ENCODE measurements at places on chromosomes 5 and 9.

DNA sequence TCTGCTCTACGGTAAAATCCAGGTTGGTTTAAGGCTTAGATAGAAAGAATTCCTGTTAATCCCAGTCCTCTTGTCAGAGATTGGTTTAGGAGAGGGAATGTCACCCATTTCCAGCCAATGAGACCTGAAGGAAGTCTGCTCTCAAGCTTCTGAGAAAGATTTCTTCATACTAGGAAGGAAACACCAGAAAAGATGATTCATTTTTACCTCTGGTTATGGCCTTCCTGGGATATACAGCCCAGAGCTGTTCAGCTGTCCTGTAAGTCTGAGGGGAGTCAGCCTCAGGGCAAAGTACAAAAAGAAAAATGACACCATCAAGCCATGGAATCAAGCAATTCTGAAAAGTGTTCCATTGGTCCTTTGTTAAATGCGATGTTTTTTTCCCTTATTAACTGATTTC lies 18.6 kb upstream of the CFAP95 start:
- no peak for DNase-seq

DNA sequence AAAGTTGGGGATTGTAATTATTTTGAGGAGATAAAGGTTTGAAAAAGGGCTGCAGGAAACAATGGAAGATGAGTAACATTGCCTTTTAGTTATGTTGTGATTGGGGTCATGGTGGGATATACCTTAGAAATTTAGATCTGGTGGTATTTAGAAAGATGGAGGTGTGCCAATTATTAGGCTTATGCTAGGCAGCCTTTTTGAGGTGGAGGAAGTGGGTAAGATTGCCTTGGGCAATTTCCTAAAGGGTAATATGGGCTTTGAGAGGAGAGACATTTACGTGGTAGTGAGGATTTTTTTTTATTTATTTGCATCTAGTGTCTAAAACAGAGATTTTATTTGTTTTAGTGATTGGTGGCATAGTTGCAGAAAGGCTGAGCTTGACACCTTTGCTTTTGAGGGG lies 10.5 kb downstream of the HSPA4 start:
- DNase-seq, result no peak

- no peak for DNase-seq
Observed at GRCh38 chr5:112329419-112330090, 89.5 kb downstream of the EPB41L4A start.

DNA sequence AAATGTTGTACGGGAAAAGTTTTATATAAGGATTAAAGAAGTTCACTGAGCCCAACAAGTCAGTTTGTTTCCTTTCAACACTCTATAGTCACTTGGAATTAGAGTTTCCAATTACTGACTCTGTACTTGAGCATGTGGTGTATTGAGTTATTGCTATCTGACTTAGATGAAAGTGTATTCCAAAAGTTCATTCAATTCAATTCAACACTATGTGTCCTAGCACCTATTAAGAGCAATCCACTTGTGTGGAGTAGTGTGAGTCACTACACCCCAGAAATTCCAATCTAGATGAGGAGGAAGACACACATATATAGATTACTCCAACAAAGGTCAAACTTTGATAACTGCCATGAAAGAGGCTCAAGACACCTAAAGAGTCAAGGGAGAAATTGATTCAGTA lies 98.2 kb upstream of the SLCO6A1 start:
- no peak for DNase-seq

- DNase-seq, result no peak
Observed at GRCh38 chr5:71839096-71839884, 120.2 kb downstream of the CARTPT start.

DNA sequence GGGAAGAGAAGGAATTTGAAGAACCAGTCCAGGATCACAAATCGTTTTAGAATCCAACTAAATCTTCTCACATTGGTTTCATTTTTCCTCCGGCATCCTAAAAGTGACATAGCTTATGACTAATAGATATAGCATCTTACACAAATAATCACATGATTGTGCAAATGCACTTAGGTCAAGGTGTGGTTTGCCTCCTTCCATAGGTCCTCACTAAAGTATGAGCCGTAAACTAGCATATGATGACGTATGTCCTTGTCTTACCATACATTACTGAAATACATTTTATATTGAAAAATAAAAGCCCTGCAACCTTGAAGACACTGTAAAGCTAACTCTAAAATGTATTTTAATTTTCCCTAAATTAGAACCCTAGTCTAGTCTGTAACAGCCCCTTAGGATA lies 362.7 kb upstream of the ADAMTS16 start:
- DNase-seq, result no peak

- DNase-seq, result no peak
Observed at GRCh38 chr5:143610946-143611345, 201.0 kb upstream of the HMHB1 start.

- no peak for DNase-seq
Observed at GRCh38 chr5:67035098-67035740, 161.4 kb downstream of the CD180 start.

- DNase-seq, result no peak
Observed at GRCh38 chr5:64914396-64914795, 145.7 kb downstream of the CWC27 start.

DNA sequence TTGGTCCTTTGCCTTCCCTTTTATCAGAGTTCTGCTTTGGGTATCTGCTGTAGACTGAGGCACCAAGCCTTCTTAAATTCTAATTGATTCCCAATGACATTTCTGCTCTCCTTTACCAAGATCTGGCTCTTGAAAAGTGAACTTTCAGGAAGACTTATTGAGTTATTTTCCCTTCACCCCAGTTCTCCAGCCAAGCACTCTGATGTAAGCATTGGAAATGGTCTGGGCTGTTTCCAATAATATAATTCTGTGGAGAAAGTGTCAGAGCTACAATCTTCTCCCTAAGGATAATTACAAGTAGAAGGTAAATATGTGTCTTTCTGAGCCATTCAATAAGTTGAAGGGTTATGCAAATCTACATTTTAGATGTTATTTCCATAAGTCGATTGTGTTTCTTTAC lies 30.8 kb downstream of the BTF3 start:
- no peak for DNase-seq

DNA sequence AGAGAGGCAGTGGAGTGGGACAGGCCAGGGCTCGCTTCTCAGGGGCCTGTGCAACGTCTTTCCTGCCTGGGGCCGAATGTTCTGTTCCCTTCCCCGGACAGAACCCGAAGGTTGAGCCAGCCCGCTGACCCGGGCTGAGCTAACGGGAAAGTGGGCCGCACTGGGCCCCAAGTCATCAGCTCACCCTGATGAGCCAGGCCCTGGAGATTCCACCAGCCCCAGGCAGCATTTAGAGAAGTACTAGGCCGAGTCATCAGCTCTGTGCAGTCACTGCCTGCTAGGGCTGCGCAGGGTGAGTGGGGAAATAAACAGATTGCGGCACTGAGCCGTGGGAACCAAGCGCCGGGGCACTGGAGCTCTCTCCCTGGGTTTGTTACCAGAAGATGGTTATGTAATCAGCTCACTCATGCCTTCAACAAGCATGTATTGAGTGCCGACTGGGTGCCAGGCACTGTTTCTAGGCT lies 29.1 kb upstream of the DUSP1 start:
- DNase-seq, result no peak

DNA sequence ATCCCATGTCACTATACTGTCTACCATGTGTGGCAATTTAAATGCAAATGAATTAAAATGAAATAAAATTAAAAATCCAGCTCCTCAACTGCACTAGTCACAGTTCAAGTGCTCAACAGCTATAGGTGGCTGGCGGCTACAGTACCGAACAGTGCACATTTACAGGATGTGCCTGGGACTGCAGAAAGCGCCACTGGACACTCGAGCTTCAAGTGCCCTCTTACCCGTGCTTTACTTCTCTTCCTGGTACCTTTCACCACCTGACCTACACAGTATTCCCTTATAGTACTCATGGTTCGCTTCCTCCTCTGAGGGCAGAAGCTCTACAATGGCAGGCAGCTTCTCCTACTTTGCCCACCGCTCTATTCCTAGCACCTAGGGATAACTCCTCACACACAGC lies 166.6 kb downstream of the FANCC start:
- no peak for DNase-seq

DNA sequence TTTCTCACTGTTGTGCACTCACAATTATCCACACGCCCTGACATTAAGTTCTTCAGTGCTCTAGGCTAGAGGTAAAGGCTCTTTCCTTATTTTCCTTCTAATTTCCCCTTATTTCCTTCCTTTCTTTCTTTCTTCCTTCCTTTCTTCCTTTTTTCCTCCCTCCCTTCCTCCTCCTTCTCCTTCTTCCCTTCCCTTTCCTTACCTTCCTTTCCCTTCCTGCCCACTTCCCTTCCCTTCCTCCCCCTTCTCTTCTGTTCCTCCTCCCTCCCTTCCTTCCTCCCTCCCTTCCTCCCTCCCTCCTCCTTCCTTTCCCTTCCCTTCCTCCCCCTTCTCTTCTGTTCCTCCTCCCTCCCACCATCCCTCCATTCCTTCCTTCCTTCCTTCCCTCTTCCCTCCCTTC lies 317.0 kb upstream of the IRX1 start:
- DNase-seq, result no peak

DNA sequence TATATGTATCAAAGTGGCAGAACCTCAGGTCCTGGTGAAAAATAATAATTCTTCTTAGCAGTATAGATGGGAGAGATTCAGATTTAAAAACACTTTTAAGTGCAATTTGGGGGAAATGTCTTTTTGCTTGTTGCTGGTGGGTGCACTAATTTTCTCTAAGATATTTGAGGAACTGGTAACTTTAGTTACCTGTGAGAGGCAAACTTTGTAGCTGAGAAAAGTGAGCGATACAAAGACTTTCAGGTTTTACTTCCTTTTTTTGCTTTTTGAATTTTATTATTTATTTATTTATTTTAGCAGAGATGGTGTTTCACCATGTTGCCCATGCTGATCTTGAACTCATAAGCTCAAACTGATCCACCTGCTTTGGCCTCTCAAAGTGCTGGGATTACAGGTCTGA lies 303.1 kb upstream of the PTGER4 start:
- no peak for DNase-seq

DNA sequence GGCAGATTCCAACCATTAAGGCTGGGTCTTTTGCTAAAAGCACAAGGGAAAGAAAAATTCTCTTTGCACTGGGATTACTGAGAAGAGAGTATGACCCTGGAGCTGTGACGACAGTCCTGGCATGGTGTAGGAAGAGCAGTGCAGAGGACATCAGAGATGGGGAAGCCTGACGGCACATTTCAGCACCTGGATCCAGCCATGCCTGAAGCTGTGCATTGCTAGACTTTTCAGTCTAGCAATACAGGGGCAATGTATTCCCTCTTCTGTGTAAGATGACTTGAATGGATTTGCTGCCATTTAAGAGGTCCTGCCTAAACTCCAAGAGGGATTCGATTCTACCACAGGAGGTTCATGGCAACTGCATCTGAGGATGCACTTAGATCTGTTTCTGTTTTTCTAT lies 12.3 kb upstream of the MRNIP start:
- DNase-seq, result no peak

DNA sequence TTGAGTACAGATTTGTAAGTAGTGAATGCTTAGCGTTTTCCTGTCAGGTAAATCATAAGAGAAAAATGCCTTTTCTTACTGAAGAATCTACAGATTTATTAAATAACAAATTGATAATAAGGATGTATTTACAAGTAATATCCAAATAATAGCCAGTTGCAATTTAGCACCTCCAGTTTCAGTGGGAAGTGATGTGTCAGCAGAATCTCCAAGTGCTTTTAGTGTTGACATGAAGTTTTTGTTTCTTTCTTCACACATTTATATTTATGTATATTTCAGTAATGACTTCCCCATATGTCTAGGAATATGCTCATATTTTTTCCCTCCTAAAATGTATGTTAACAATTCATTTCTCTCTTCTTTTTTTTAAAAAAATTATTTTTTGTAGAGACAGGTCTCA lies 229.9 kb upstream of the GRIN3A start:
- no peak for DNase-seq

- no peak for DNase-seq
Observed at GRCh38 chr9:25603106-25603505, 75.1 kb downstream of the TUSC1 start.

DNA sequence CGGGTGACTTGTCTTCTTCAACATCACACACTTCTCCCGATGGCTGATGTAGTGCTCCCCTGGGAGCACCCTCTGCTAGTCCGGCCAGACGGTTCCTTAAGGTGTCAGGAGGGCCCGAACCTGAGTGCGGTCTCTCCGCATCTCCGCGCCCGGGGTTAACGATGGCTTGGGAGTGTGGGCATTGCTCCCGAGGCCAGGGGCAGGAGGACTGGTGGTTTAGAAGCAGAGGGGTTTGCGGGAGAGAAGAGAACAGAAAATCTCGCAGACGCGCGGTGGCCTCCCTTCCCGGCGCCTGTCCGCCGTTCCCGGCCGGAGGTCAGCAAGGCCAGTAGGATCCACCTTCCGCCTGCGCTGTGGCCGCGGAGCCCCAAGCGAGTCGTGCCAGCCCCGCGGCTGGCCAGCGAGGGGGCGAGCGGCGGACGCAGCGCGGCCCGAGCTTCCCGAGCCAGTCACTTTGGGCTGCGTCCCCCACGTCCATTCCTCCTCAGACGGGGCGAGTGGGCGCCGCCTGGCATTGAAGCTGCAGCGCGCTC lies 700 bp downstream of the CDO1 start:
- DNase-seq, result no peak

- DNase-seq, result no peak
Observed at GRCh38 chr9:133282464-133283238, 7.7 kb upstream of the ABO start.

- DNase-seq, result no peak
Observed at GRCh38 chr9:78756813-78757510, 460.0 kb downstream of the PSAT1 start.

DNA sequence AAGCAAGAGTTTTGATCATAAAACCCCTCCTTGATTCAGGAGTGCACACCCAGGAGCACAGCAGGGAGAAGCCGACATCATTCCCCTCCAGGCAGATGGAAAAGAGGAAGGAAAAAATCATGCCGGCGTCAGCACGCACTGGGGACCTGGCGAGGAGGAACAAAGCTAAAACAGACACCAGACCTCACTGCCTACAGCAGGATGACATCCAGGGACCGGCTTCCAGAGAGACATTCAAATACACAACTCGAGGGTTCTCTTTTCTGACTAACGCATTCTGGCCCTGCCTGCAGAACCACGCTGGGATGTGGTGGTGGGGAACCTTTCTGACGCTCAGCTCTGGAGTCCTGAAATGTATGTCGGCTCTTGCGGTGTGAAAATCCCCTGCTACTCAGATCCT lies 2.7 kb downstream of the UBAC1 start:
- no peak for DNase-seq

- no peak for DNase-seq
Observed at GRCh38 chr9:83166372-83166771, 103.4 kb upstream of the RASEF start.

- DNase-seq, result no peak
Observed at GRCh38 chr5:53024535-53024934, 35.4 kb downstream of the ITGA2 start.

- no peak for DNase-seq
Observed at GRCh38 chr5:96022971-96023370, 61.3 kb upstream of the ELL2 start.

DNA sequence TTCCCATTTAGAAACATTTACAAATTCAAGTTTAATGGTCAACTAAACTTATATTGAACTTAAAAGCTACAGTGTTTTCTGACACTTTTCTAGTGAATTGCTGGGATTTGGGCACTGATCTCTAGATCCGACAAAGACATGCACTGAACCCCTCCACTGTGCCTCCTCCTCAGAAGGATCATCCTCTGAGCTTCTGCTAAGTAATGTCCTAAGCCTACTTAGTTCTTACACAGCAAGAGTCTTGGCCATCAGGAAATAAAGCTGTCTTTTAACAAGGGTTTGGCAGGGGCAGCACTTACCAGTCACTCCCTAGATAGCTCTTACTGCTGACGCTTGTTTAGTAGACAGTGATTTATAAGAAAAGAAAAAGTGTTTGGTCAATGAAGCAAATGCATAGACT lies 50.5 kb downstream of the FAM81B start:
- DNase-seq, result no peak
